Skeletal muscle cell (primary cell): ENCODE measurements at places on chromosomes 12 and 14.

- no peak for DNase-seq
Observed at GRCh38 chr12:33994857-33995808, 27.2 kb upstream of the ALG10 start.

- DNase-seq, result no peak
Observed at GRCh38 chr12:130139567-130140421, 22.5 kb upstream of the FZD10 start.

- DNase-seq, result no peak
Observed at GRCh38 chr14:68219407-68219806, 399.8 kb downstream of the RAD51B start.

- DNase-seq, result no peak
Observed at GRCh38 chr12:79162948-79163347, 298.4 kb downstream of the SYT1 start.

- peak; percentile 23 for DNase-seq
Observed at GRCh38 chr14:34465069-34465859, 3.2 kb upstream of the SPTSSA start.

DNA sequence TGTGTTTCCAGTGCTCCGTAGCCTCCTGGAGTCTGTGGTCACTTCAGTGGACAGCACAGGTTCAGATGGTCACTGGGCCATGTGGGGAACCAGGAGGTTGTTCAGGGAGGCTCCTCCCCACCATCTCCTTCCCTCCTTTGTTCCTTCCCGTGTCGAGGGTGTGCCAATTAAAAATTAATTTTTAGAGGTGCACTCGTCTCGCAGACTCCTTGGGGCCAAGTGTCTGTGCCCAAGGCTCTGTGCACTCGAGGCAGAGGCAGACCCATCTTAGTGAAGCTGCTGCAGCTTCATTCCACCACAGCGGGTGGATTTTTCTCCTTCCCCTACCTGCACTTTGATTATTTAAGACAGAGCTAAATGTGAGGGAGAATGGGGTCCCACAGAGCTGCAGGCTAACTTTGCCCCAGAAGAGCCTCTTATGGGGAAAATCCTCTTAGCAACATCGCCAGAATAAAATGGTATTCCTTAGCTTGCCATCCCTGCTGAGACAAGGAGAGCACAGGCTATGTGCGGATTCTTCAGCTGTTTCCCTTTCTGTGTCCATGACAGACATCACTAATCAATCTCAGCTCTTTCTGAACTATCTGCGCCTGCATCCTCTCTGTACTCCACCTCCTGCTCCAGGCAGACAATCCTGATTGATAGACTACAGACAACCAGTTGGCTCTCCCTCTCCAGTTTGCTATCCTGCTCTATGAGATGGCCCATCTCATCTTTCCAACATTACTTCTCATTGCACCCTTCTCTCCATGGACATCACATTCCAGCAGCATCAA lies 159.5 kb downstream of the VRK1 start:
- DNase-seq, result no peak

GRCh38 chr14:104999361-104999760 lies 13.8 kb downstream of the CLBA1 start:
- DNase-seq, result no peak
